ENCODE measurements at places on chromosomes 5 and 9.
A peak's percentile ranks its signal among the peaks of the same experiment; 100 is the strongest.

GRCh38 chr9:21605489-21605931 lies 123.4 kb upstream of the IFNE start:
- no peak for DNase-seq

GRCh38 chr9:128211186-128211980 lies 8.2 kb downstream of the DNM1 start:
- DNase-seq = no peak

DNA sequence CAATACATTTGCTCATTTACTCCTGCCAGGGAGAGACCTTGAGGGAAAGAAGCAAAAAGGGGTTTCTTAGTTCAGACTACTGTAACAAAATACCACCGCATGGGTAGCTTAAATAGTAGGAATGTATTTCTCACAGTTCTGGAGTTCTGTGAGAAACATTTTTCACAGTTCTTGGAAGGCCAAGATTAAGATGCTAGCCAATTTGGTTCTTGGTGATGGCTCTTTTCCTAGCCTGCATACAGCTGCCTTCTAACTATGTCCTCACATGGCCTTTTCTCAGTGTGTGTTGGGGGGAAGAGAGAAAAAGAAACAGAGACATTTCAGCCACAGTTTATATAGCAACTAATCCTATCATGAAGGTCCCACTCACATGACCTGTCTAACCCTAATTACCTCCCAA lies 1644.7 kb upstream of the C9orf72 start:
- DNase-seq = no peak

DNA sequence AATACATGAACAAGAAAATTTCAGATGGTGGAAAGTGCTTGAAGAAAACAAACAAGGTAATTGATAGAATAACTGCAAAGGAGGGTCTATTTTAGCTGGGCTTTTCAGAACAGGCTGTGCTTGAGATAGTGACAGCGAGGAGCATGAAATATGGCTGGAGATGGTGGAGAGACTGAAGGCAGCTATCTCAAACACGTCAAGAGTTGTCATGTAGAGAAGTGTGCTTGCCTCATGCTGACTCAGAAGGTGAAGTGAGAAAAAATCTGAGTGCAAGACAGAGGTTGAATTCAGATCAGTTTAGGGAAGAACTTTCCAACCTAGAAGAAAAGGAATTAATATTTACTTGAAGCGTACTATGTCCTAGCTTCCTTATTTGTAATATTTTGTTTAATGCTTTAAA lies 115.5 kb upstream of the RANBP3L start:
- no peak for DNase-seq

- peak; percentile 29 for DNase-seq
Measured at GRCh38 chr5:171968531-171968930, 37.9 kb downstream of the FBXW11 start.

DNA sequence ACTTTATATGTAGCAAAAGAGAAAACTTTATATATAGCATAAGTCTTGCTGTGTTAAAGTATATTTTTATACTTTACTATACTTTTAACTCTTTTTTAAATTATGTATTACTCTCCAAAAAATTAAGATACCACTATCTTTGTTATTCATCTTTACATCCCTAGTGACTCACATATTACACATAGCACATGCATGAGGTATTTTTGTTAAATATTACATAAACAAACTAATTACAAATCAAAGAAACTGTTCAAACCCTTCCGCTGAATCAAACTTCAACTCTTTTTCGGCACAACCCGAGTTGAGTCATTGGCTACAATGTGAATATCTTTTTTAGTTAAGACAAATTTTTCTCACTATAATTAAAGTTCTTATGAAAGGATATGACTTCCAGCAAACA lies 32.1 kb downstream of the NADK2 start:
- no peak for DNase-seq

DNA sequence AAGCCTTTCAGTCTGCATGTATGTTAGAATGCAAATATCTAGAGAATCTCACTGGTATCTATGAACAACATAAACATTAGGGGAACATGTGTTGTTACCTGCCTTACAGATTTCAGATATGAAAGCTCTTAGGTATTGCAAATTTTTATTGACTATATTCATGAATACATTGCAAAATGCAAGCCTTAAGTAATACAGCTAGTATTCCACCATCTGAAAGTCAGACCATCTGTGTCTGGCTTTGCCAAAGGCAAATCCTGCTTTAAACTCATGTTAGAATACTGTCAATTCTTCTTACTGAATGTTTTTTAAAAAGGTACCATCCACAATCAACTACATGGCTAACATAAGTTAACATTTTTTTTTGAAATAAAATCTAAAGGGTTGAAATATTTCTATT lies 215.6 kb downstream of the AP3B1 start:
- no peak for DNase-seq

DNA sequence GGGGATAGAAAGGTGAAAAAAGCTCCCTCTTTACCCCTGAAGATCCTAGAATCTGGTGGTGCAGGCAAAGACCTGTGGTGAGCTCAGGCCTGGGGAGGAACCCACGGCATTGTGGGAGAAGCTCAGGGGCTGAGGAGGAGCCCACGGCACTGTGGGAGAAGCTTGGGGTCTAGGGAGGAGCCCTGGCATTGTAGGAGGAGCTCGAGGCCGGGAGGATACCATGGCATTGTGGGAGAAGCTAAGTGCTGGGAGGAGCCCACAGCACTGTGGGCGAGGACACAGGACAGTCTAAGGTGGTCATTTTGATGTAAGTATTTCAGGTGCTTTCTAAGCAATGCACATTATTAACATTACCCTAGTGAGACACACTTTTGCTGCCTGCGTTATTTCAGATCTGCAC lies 179.7 kb downstream of the HSD17B3 start:
- no peak for DNase-seq

GRCh38 chr5:94745786-94746730 lies 127.6 kb downstream of the SLF1 start:
- peak; percentile 17 for DNase-seq

GRCh38 chr9:84894859-84895258 lies 225.3 kb downstream of the NTRK2 start:
- DNase-seq = no peak

GRCh38 chr9:108489567-108489966 lies 366.2 kb downstream of the ACTL7B start:
- no peak for DNase-seq

- DNase-seq = no peak
Measured at GRCh38 chr9:117720555-117720954, 16.4 kb downstream of the TLR4 start.

DNA sequence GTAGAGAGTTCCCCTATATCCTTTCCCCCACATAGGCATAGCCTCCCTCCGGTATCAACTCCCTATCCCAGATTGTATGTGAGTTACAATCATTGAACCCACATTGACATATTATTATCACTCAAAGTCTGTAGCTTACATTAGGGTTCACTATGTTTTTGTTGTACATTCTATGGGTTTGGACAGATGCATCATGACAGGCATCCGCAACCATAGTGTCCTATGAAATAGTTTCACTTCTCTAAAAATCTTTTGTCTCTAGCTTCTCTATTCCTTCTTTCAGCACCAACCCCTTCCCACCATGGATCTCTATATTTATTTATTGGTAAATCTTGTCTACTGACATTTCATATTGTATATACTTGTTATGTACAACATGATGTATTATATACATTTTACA lies 31.6 kb downstream of the TAF11L14 start:
- peak; percentile 9 for DNase-seq

- DNase-seq = no peak
Measured at GRCh38 chr5:32964261-32964660, 253.1 kb downstream of the NPR3 start.

DNA sequence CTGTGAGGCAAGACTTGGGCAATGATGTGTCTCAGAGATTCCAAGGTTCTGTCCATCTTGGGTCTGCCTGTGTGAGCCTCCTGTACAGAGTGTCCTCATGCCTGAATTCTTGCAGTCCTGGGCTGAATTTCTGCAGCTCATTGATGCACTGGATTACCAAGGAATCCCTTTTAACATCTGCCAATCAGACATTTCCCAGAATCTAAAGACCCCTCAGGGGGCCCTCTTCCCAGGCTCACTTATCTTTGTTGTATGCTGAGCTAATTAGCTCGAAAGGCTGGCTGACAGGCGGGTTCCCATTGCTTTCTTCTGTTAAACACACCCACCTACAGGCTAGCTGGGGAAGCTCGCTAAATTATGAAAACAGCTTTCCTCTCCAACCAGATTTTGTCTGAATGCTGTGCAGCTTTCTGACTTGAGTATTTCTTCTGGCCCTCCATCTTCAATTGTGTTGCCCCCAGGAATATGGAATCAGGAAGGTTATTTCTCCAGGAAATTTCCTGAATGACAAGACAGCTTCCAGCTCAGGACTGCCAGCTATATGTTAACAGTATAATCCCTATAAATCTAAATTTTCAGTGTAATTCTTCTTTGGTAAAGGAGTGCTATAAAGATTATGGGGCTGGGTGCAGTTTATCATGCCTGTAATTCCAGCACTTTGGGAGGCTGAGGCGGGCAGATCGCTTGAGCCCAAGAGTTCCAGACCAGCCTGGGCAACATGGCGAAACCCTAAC lies at the start of gene LIX1:
Gene LIX1, minus strand, starts transcription at position 91 of the 734 bp plus-strand sequence. Its CDS starts 35 bp downstream, at position 56.
- peak; percentile 68 for DNase-seq

DNA sequence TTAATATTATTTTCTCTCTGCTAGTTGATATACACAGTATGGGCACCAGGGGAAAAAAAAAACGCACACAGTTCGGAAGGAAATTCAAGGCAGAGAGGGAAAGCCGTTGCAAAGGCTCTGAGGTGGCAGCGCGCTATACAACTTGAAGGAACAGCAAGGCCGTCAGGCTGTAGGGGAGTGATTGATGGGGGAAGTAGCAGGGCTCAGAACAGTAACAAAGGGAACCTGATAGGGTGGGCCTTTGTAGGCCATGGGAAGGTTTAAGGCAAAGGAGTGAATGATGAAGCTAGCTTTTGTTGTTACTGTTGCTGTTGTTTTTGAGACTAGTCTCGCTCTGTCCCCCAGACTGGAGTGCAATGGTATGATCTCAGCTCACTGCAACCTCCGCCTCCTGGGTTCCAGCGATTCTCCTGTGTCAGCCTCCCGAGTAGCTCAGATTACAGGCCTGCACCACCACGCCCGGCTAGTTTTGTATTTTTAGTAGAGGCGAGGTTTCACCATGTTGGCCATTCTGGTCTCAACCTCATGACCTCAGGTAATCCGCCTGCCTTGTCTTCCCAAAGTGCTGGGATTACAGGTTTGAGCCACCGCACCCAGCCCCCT lies 27.0 kb downstream of the AQP7 start:
- DNase-seq = no peak

DNA sequence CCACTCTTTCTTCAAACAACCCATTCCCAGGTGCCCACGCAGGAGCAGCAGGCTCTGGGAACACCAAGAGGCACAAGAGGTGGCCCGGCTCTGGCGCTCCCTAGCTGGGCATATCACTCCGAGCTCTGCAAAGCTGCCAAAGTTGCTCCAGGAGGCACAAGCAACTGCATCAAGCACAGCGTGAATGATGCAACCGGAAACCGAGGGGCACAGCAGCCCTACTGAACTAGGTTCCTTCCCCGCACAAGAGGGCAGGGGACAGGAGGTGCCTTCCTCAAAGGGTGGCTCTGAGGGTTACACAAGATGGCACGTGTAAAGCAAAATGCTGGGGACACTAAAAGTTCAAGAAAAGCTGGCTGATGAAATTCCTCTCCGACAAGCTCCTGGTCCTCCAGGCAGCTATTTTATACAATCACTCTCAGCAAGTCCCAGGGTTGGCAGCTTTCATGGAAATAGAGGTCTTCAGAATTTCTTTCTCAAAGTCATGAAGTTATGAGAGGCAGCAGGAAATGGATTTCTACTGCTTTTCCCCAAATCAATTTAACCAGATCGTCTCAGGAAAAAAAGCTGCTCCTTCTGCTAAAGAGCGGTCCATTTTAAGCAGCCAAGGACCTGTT lies 22.9 kb downstream of the PSMB7 start:
- no peak for DNase-seq

DNA sequence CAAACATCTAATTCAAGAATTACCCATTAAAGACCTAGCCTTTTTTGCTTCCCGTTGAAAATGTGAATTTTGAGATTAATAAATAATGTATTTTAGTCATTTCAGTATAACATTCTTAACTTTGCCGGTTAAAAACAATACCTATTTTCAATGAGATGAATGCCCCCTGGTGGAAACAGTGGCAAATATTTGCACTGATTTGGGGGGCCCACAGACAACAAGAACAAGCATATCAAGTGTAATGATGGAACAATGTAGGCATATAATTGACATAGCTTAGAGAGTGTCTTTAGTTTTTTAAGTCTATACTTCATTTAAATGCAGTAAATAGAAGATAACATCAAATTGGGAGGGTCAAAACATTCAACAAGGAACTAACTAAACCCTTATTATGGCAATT lies 111.9 kb downstream of the NTRK2 start:
- DNase-seq = peak; percentile 50

- DNase-seq = no peak
Measured at GRCh38 chr9:132757016-132757415, 86.8 kb downstream of the GTF3C4 start.

- DNase-seq = peak; percentile 67
Measured at GRCh38 chr9:33167972-33168461, 881 bp upstream of the B4GALT1 start.

DNA sequence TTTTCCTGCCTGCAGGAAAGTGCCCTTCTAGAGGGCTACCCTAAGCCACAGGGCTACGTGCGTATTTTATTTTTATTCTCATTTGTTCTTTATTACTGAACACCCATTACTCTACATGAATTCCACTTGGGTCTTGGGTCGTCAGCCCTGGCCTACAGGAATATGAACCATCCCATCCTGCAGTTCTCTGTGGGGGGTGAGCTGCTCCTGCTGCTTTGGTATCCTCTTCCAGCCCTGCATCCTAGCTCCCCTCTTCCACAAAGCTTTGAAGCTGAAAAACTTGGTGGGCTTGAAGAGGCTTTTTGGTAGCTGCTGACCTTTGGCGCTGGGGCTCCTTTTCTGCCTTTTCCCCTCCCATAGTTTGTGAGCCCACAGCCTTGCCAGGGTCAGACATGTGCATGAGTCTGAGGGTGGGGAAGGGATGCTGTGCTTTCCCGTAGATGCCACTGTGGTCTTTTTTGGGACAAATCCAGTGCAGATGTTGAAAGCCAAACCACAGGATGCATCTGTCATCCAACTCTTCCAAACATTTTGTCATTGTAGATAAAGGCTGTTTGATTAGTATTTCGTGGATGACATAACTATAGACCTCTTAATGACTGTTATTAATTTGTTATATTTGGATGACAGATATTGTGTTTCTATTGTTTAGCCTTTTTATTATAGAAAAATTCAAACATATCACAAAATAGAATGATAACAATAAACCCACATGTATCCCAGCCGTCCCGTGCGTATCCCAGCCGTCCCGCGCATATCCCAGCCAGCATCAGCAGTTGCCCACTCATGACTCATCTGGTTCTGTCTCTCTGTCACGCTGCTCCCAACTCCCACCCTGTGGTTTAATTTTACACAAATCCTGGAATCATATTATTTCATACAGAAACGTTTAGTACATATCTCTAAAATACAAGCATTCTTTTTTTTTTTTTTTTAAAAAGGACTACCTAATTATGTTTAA lies 43.9 kb downstream of the SLC46A2 start:
- DNase-seq = no peak
